ENCODE measurements at places on chromosomes 3 and 15.

GRCh38 chr15:45391746-45392583 lies 13.6 kb upstream of the GATM start:
- no peak for DNase-seq

DNA sequence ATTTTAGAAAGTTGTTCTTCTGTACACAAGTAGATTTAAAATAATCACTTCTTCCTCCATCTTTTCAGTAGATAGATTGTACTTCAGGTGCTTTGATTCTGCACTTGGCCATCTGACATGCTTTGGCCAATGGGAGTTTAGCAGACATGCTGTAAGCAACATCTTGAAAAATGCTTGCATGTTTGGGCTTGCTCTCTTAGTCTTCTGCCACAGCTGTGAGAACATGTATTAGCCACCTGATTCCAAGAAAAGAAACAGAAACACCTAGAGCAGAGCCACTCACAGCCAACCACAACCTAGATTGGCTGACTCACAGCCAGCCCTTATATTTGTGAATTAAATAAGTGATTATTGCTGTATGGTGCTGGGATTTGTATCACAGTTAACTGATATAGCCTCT lies 70.2 kb upstream of the GADL1 start:
- no peak for DNase-seq

- no peak for DNase-seq
Measured at GRCh38 chr3:193297421-193297820, 56.4 kb downstream of the PLAAT1 start.

DNA sequence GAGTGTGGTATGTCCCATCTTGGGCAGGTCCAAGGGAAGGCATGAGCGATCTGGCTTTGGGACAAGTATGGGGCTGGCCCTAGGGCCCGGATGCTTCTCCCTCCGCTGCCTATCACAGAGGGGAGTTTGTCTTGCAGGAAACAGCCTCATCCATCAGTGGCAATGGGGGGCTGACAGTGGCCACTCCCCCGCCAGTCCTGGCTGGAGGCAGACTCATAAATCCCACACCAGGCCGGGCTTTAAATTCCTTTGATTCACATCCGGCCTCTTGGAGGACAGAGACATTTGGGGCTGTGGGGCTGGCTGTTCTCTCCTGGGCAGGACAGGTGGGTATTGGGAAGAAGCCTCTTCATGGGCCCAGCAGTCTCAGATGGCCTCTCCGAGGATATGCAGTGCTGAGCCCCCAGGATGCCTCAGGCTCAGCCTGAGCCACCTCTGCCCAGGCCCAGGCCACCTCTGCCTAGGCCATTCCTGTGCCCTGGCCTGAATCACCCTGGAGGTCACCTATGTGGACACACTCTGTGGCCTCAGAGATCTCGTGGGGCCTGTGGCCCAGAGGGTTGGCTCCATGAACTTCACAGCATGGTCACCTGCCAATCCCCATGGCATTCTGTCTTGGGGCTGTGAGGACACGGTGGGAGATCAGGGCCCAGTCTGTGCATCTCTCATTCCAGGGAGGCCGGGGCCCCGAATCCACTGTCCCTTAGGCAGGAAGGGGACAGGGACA lies 84.2 kb upstream of the GOLGA6L4 start:
- DNase-seq = no peak

DNA sequence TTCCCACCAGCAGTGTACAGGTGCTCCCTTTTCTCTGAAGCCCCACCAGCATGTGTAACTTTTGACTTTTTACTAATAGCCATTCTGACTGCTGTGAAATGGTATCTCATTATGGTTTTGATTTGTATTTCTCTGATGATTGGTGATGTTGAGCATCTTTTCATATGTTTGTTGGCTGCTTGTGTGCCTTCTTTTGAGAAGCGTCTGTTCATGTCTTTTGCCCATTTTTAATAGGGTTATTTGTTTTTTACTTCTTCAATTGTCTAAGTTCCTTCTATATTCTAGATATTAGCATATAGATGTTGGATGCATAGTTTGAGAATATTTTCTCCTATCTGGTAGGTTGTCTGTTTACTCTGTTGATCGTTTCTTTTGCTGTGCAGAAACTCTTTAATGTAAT lies 14.6 kb downstream of the ACTC1 start:
- DNase-seq = no peak

DNA sequence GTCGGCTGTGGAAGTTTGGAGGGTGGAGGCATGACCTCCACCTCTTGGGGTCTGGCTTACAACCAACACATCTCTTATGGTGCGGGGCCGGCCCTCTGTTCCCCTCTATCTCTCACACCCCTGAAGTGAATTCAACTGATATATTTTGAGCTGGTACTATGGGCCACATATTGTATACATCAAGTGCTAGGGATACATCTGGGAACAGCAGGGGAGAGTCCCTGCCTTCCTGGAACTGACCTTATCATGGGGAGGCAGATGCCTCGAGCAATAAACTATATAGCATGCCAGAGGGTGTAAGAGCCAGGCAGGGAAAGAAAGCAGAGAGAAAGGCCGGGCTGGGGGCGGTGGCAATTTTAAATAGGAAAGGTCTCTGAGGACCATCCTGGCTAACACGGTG lies 60.4 kb upstream of the TRPM1 start:
- DNase-seq = no peak

GRCh38 chr3:182412066-182412465 lies 381.2 kb upstream of the ATP11B start:
- DNase-seq = no peak

DNA sequence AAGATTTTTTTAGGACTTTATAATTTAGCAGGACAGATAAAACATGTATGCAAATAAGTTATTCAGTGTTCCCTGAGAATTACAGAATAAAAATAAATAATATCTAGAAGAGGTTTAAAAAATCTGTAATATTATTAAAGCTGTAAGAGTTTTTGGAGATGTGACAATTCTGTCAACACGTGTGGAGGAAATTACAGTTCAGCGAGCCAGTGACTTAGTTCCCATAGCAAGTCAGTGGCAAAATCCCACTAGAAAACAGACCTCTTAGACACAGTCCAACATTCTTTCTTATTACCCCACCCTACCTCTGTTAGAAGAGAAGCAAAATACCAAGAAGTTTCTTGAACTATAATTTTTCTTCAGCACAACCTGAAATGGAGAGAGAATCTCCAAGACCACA lies 16.2 kb upstream of the DENND6A start:
- no peak for DNase-seq

DNA sequence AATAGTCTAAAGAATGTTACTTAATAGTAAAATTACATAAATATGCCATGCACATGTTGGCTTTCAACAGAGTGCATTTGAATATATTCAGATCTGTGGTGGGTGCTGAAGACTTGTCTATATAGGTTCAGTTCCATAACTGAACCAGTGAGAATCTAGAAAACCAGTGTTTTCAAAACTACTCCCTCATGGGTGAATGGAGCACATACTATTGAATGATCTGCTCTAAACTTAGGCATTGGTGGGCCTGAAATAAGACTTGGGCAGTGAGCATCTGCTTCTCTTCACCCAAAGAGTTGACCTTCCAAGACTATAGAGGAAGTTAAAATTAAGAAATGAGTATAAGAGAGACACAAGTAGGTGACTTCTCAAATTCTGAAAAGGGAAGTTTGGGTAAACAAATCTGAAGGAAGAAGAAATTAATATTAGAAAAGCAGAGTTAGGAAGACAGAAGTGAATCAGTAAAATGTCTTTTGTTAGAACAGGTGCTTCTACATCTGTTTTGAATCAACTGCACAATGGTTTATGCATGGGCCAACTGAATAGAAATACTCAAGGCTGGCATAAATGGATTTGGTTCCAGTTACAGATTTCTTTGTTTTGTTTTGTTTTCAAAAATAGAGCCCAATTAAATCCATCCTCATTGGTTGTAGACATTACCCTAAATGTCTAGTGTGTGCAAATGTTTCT lies 19.3 kb downstream of the ALCAM start:
- DNase-seq = no peak

- DNase-seq = no peak
Measured at GRCh38 chr3:67540198-67540894, 114.1 kb downstream of the SUCLG2 start.

GRCh38 chr3:191500892-191501291 lies 39.9 kb downstream of the PYDC2 start:
- no peak for DNase-seq

- no peak for DNase-seq
Measured at GRCh38 chr3:77915336-77915735, 875.4 kb downstream of the ROBO2 start.

All from stimulated activated naive CD4-positive, alpha-beta T cell treated with Interleukin-2 at 50 U/mL for 16 hours (primary cell).